ENCODE measurements at places on chromosomes 12 and 14. TPM values are rescaled to one million over a fixed set of nuclear protein-coding genes. Genes with fewer than 3 reads are reported as not detected.

Gene EML5
- 0.98 TPM for total RNA-seq

DNA sequence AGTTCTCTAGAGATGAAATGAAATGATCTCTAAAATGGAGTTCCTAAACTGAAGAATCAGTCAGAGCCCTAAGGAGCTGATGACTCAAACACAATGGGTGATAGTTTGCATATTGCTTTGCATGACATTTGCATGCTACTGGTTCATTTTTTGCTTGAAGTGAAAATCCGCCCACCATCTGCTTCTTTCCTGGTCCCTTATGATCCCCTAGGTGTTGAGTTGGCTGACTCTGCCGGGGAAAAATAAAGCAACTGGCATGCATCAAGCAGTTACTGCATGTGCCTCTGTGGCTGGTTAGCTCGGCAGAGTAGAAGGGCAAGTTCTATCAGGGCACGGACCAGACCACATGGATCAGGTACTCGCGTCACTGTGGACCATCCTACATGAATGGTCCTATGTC lies 151.1 kb downstream of the PPM1H start:
- peaks cover 7% of the 10 kb centered on the region for H3K4me1 ChIP-seq
- no peaks in the 10 kb centered on the region for H3K27me3 ChIP-seq
- no peak for DNase-seq
- no peak overlapping the region for H3K4me3 ChIP-seq
- no peaks in the 10 kb centered on the region for H3K36me3 ChIP-seq
- H3K27ac ChIP-seq, result no peak overlapping the region

DNA sequence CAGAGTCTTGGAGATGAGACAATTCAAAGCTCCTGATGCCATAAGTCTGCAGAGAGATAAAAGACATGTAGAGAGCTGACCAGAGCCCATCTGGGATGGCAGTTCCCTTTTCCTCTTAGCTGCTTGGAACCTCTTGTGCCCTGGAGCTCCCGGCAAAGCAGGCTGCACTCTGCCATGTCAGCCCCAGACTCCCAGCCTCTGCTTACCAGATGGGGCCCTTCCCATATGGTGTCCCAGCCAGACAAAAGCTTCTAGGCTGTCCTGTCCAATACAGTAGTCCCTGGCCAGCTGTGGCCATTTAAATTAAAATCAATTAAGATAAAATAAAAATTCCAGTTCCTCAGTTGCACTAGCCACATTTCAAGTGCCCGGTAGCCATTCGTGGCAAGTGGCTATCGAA lies 303.9 kb downstream of the TTC6 start:
- no peak overlapping the region for H3K27ac ChIP-seq
- no peak overlapping the region for H3K4me3 ChIP-seq
- no peak for DNase-seq
- no peaks in the 10 kb centered on the region for H3K27me3 ChIP-seq
- no peaks in the 10 kb centered on the region for H3K36me3 ChIP-seq

Gene BMP4
- 12.3 TPM for total RNA-seq

- H3K36me3 ChIP-seq, result no peaks in the 10 kb centered on the region
- no peaks in the 10 kb centered on the region for H3K27me3 ChIP-seq
- no peak overlapping the region for H3K27ac ChIP-seq
- H3K4me3 ChIP-seq, result no peak overlapping the region
- peaks cover 5% of the 10 kb centered on the region for H3K4me1 ChIP-seq
- DNase-seq, result no peak
Observed at GRCh38 chr14:65210822-65211182, 108.5 kb upstream of the MAX start.

DNA sequence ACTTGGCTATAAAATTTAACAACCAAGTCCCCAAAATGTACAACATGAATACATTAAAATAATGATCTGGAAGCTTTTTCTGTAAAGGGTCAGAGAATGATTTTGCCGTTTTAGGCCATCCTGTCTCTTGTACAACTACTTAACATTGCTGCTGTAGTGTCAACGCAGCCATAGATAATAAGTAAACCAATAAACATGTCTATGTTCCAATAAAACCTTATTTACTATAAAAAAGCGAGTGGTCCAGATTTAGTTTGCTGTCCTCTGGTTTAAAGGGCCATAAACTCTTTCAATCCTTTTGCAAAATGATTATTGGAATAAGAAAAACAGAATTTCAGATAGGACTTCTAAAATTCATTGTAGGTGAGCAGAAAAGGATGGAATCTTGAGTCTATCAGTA lies 29.2 kb downstream of the SBNO1 start:
- no peak overlapping the region for H3K27ac ChIP-seq
- no peak overlapping the region for H3K4me3 ChIP-seq
- DNase-seq, result no peak
- no peaks in the 10 kb centered on the region for H3K4me1 ChIP-seq
- no peaks in the 10 kb centered on the region for H3K27me3 ChIP-seq

GRCh38 chr12:112121780-112122565 lies 3.4 kb upstream of the TRAFD1 start:
- peak overlapping the region; percentile 41 for H3K27ac ChIP-seq
- H3K27me3 ChIP-seq, result no peaks in the 10 kb centered on the region
- no peaks in the 10 kb centered on the region for H3K36me3 ChIP-seq
- peaks cover 25% of the 10 kb centered on the region for H3K4me1 ChIP-seq

DNA sequence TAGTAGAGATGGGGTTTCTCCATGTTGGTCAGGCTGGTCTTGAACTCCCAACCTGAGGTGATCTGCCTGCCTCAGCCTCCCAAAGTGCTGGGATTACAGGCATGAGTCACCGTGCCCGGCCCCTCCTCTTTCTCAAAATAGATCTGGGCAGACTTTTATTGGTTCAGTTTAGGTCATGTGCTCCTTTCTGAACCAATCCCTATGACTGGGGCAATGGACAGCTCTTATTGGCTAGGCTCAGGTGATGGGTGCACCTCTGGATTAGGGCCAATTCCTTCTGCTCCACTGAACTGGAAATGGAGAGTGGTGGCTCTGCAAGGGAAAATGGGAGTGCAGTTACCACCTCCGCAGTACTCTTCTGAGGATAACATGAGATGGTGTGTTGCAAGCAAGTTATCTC lies 6.2 kb upstream of the ATP6V0A2 start:
- H3K27me3 ChIP-seq, result no peaks in the 10 kb centered on the region
- H3K4me1 ChIP-seq, result no peaks in the 10 kb centered on the region
- H3K36me3 ChIP-seq, result no peaks in the 10 kb centered on the region
- no peak for DNase-seq
- no peak overlapping the region for H3K27ac ChIP-seq

DNA sequence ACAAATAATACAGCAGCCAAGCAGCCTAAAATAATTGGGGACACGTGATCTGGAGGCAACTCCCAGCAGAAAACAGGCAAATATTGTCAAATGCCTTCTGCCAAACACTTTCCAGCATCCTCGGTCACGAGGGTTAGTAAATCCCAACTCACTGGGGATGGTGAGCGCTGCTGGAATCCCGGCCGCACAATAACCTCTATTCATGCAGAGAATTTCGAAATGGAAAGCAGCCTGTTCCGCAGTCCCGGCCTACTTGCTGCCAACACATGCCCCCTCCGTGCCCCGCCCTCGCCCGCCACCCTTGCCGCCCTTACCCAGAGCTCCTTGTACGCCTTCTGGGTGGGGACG lies 62.2 kb downstream of the RFX4 start:
- no peak overlapping the region for H3K27ac ChIP-seq
- no peaks in the 10 kb centered on the region for H3K4me1 ChIP-seq
- DNase-seq, result peak; percentile 86
- H3K27me3 ChIP-seq, result no peaks in the 10 kb centered on the region
- no peak overlapping the region for H3K4me3 ChIP-seq
- H3K36me3 ChIP-seq, result no peaks in the 10 kb centered on the region

DNA sequence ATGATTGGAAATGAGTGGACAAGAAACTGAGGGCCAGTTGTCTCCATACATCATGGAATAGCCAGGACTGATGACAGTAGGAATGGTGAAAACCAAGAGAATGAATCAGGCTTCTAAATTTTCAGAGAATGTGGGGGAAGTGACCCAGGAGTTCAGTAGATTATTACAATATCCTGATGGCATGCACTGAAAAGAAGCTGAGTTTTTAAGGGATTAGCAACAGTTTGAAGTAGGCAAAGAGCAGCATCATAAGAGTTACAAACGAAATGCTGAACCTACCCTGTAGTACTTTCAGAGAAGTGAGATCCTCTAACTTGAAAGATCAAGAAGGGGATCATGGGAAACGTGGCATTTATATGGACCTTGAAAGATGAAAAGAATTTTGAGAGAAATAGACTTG lies 13.2 kb downstream of the SLC2A14 start:
- no peak overlapping the region for H3K27ac ChIP-seq
- H3K27me3 ChIP-seq, result no peaks in the 10 kb centered on the region
- no peaks in the 10 kb centered on the region for H3K36me3 ChIP-seq
- DNase-seq, result no peak

Gene COX8C
- total RNA-seq, result not detected

Gene OR4N5
- total RNA-seq, result not detected

DNA sequence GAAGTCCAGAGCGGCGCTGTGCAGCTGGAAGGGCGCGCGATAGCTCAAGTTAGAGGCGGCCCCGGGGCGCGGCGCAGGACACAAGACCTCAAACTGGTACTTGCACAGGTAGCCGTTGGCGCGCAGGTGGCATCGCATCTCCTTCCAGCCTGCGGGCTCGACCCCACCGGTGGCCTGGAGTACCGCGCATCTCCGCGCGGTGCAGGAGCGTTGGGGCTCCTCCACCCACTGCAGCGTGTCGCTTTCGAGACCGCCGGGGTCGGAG lies 553 bp downstream of the CLEC14A start:
- H3K4me1 ChIP-seq, result peaks cover 11% of the 10 kb centered on the region
- no peak for DNase-seq
- no peaks in the 10 kb centered on the region for H3K36me3 ChIP-seq
- peaks cover 7% of the 10 kb centered on the region for H3K27me3 ChIP-seq

Gene RNU6-7
- not detected for total RNA-seq

Gene CELA1
- total RNA-seq, result not detected

Gene LUM
- total RNA-seq, result 151 TPM

GRCh38 chr14:22850944-22851764 lies 14.8 kb downstream of the MMP14 start:
- H3K27ac ChIP-seq, result peak overlapping the region; percentile 75
- H3K27me3 ChIP-seq, result no peaks in the 10 kb centered on the region
- peak; percentile 46 for DNase-seq
- H3K4me1 ChIP-seq, result peaks cover 46% of the 10 kb centered on the region
- H3K4me3 ChIP-seq, result no peak overlapping the region

Gene CLEC9A
- total RNA-seq, result not detected

Measured in upper lobe of left lung (tissue), 6 donors.